ENCODE measurements at places on chromosomes 2 and 18.

GRCh38 chr2:237165405-237166276 lies 80.0 kb downstream of the COPS8 start:
- no peak for DNase-seq

- no peak for DNase-seq
These were observed 110.6 kb downstream of the MAP4K4 start for GRCh38 chr2:101808006-101808562.

DNA sequence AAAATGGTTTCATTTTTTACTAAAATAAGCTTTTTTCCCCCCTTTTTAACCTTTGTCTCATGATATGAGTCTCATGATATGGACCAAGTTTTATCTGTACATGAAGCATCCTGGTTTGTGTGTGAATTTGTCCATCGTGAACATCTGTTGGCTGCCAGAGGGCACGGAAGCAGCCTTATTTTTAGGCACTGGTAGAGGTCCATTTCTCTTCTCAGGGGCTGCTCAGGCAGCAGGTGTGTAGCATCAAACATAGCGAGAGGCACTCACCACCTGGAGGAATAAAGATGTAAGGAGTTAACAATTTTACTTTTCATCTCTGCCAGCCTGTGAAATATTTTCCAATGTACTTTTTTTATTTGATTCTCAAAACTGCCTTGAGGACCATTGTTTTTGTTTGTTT lies 134.5 kb downstream of the RHBDD1 start:
- DNase-seq = no peak

DNA sequence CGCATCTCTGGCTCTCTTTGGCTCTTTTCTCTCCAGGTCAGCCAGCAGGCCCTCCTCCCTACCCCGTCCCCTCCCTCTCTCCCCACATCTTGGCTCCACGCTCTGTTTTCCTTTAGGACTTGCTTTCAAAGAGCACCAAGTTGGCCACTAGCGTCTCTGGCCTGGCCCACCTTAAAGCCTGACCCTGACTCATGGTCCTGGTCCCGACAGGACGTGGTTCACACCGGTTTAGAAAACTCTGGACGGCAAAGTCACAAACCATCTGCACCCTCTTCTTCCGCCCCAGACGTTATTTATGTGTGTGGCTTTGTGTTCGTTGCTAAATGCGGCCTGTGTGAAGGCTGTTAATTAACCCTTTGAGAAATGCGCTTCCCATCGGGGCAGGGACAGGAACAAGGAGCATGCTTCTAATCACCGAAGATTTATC lies 169.0 kb upstream of the HAAO start:
- no peak for DNase-seq

GRCh38 chr2:25088817-25089516 lies 47.1 kb downstream of the EFR3B start:
- DNase-seq = no peak

GRCh38 chr2:173537694-173538093 lies 183.0 kb downstream of the CDCA7 start:
- no peak for DNase-seq

DNA sequence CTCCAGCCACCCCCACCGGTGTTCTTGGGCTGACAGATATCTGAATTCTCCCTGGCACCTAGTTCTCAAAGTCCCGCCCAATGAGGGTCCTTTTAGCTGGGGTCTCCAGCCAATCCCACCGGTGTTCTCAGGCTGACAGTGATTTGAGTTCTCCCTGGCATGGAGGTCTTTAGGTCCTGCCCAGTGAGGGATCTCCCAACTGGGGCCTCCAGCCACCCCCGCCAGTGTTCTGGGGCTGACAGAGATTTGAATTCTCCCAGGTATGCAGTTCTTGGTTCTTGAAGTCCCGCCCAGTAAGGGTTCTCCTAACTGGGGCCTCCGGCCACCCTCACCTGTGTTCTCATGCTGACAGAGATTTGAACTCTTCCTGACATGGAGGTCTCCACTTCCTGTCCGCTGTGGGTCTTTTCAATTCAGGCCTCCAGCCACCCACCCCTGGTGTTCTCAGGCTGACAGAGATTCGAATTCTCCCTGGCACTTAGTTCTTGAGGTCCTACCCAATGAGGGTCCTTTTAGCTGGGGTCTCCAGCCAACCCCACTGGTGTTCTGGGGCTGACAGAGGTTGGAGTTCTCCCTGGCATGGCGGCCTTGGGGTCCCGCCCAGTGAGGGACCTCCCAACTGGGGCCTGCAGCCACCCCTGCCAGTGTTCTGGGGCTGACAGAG lies 154.6 kb downstream of the ANKRD36 start:
- DNase-seq = no peak

GRCh38 chr2:5720426-5720825 lies 28.2 kb downstream of the SOX11 start:
- no peak for DNase-seq

GRCh38 chr18:41410006-41410405 lies 545.0 kb upstream of the PIK3C3 start:
- DNase-seq = no peak

DNA sequence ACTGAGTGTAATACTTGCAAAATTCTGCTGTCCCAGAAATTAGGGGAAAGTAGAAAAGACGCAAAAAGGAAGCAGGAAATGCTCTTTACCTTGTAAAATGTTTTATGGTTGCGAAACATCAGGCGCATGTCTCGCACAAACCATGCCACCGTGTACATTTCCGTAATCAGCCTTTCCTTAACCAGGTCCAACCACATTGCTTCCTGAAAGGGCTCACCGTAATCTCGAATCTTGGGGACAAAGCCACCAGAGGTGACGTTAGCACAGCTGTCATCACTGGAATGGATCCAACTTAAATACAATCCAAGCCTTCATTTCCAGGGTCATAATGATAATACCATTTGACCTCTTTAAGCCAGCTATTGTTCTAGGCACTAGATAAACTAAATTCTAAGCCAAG lies 49.3 kb downstream of the SP110 start:
- DNase-seq = no peak

DNA sequence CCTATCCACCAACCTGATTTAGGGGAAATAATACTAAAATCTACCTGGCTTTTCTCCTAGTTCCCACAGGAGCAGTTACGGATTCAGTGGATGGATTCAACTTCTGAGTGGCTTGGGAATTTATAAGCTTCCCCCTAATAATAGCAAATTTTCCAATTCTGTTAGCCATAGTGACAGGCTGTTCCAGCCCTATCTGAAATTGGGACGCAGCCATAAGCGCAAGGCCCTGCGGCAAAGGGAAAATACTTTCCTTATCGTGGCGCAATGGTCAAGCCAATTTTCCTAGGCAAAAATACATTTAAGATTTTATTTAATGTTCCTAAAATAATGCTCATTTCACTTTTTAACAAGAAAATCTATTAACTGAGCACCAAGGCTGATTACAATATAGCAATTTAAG lies 49.7 kb downstream of the CDH2 start:
- no peak for DNase-seq

- no peak for DNase-seq
These were observed 7.5 kb upstream of the KDSR start for GRCh38 chr18:63374540-63374939.

- DNase-seq = no peak
These were observed 120.0 kb upstream of the STK17B start for GRCh38 chr2:196291426-196291825.

DNA sequence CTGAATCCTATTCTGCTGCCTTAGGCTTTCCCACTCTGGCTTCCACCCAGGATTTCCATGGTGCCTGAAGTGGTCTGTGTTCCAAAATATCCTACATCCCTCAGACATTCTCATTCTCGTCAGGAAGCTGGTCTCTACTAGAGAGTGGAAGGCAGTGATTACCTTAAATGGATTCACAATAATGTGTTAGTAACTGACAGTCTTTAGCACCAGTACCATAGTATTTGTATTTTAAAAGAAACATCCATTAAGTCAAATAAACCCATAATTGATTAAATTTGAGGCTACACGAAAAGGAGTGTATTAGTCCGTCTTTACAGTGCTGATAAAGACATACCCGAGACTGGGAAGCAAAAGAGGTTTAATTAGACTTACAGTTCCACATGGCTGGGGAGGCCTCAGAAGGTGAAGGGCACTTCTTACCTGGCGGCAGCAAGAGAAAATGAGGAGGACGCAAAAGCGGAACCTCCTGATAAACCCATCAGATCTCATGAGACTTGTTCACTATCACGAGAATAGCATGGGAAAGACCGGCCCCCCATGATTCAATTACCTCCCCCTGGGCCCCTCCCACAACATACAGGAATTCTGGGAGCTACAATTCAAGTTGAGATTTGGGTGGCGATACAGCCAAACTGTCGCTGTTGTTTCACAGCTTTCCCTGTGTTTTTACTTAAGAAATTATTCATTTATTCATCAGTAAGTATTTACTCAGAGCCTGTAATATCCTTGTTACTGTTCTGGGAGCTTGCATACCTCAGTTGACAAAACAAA lies 306.5 kb downstream of the STK39 start:
- DNase-seq = no peak

- DNase-seq = no peak
These were observed 10.0 kb downstream of the PID1 start for GRCh38 chr2:229261076-229261475.

GRCh38 chr18:67290421-67290820 lies 226.1 kb downstream of the DSEL start:
- no peak for DNase-seq

GRCh38 chr2:129907256-129907998 lies 72.0 kb upstream of the RAB6C start:
- DNase-seq = no peak

GRCh38 chr2:67872481-67872880 lies 190.3 kb downstream of the C1D start:
- no peak for DNase-seq

- no peak for DNase-seq
These were observed 10.3 kb upstream of the ATOH8 start for GRCh38 chr2:85743304-85743978.

- DNase-seq = no peak
These were observed 1868.8 kb upstream of the CELF4 start for GRCh38 chr18:39434223-39434920.

- no peak for DNase-seq
These were observed 488.7 kb downstream of the THSD7B start for GRCh38 chr2:137254052-137254451.

GRCh38 chr2:107681936-107682335 lies 144.8 kb upstream of the RGPD4 start:
- no peak for DNase-seq

GRCh38 chr2:175823002-175823706 lies 178.9 kb downstream of the LNPK start:
- DNase-seq = no peak

DNA sequence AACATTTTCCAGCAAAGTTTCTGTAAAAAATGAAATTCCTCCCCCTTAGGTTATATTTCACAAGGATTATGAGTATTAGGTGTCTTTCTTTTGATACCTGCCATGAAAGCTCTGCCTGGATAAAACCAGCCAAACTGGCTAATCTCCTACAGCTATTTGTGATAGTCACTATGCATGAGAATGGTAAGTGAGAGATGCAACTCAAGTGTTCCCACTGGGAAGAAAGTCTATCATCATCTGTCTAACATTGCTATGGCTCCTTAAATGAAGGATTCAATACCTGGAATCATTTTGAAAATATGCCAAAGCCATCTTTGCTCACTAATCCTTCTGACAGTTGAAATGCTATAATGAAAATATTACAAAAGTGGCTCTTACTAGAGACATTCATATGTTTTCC lies 339.9 kb upstream of the LRRTM4 start:
- no peak for DNase-seq

- no peak for DNase-seq
These were observed 1097.2 kb upstream of the CNTNAP5 start for GRCh38 chr2:122927710-122928557.

- DNase-seq = no peak
These were observed 24.0 kb downstream of the PKDCC start for GRCh38 chr2:42071791-42072190.

- DNase-seq = no peak
These were observed 917.6 kb upstream of the ACVR2A start for GRCh38 chr2:146927080-146927711.

DNA sequence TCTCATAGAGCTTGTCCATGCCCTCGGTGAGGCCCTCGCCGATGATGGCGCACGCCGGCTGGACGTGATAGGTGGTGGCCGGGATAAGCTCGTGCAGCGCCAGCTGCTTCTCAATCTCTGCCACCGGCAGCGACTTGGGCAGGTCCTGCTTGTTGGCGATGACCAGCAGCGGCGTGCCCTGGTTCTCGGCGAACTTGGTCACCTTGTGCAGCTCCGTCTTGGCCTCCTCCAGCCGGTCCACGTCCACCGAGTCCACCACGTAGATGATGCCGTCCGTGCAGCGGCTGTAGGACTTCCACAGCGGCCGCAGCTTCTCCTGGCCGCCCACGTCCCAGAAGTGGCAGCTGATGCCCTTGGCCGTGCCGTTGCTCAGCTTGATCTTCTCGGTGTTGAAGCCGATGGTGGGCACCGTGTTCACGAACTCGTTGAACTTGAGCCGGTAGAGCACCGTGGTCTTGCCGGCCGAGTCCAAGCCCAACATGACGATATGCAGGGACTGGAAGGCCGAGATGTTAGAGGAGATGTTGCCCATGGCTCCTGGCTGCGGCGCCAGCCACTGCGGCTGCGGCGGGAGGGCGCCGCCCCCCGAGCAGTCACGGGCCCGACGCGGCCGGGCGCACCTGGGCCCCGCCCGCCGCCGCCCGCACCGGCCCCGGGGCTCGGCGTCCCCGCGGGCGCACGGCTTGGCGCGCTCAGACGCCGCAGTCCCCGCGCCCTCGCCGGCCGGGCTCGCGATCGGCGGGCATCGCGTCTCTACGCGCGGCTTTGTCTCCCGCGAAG lies 636 bp downstream of the ARL4C start:
- peak; percentile 58 for DNase-seq

DNA sequence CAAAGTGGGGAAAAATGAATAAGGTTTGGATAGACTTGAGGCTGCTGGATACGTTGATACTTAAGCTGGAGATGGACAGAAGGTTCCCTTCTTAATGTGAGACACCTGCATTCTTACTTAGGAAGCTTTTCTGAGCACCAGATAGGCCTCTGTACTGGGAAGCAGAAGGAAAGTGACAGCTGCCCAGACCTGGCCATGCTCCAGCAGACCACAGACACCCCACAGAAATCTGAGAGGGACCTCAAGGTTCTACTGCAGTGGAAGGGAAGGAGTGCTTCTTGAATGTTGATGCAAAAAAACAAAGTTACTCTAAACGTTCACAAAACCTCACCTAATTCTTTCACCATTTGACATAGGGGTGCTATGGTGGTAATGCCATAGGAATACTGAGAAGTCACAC lies 642.1 kb upstream of the ID2 start:
- no peak for DNase-seq

- no peak for DNase-seq
These were observed 441.8 kb downstream of the CMPK2 start for GRCh38 chr2:6423944-6424343.

GRCh38 chr2:40421631-40422297 lies 30.1 kb downstream of the SLC8A1 start:
- DNase-seq = no peak

DNA sequence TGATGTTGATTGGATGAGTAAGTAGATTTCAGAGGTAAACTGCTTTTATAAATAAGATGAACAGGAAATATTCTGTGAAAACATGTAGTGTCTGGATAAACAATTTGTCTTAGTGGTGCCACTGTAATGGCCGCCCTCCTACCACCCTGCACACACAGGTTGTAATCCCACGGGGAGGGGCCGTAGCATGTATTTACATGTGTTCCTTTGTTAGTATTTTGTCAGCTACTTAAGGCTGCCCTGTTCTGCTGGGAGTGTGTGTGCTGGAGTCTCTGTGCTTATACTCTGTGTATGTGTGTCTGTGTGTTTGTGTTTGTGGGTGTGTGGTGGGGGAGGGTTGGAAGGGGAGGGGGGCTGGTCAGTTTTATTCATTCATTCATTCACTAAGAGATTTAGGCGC lies 5.1 kb downstream of the TSHZ1 start:
- no peak for DNase-seq
